Mesendoderm (in vitro differentiated cells): ENCODE measurements at places on chromosomes 11 and 22.

GRCh38 chr11:32172848-32173834, 82.3 kb downstream of the RCN1 start:
- DNase-seq = peak; percentile 71
- H3K4me3 ChIP-seq = no peak overlapping the region
- H3K4me1 ChIP-seq = no peaks in the 10 kb centered on the region
- no peak overlapping the region for H3K27ac ChIP-seq

- peaks cover 22% of the 10 kb centered on the region for H3K36me3 ChIP-seq
- DNase-seq = no peak
- no peaks in the 10 kb centered on the region for H3K27me3 ChIP-seq
- H3K27ac ChIP-seq = no peak overlapping the region
These were observed 11.2 kb downstream of the EIF4G2 start for GRCh38 chr11:10797531-10797930.

DNA sequence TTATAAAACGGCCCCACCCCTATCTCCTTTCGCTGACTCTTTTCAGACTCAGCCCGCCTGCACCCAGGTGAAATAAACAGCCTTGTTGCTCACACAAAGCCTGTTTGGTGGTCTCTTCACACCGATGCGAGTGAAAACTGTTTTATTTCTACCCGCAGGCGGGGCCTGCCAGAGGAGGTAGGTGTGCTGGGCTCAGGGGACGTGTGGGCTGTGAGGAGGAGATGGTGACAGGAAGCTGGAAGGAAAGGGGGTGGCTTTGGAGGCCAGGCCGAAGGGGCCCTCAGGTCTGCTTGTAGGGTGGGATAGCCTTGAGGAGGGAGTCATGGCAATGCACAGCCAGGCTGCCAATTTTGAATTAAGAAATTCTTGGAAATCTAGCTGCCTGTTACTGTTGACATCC, 21.3 kb upstream of the KRTAP5-7 start:
- no peaks in the 10 kb centered on the region for H3K36me3 ChIP-seq
- peaks cover 11% of the 10 kb centered on the region for H3K4me1 ChIP-seq
- peak overlapping the region; percentile 95 for H3K27ac ChIP-seq
- H3K4me3 ChIP-seq = no peak overlapping the region

DNA sequence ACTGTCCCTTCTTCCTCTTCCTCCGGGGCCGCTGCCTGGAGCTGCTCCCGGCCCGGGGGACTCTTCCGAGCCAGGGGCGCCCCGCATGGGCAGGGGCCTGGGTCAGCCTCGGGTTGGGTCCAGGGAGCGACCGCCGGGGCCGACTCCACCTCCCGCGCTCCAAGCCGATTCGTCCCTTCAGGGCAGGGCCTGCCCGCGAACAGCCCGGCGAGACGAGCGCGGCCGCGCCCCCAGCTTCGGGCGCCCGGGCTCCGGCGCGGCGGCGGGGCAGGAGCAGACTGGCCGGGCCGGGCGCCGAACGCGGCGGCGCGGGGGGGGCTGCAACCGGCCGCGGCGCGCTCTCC, at the start of gene LARGE1:
TSS of gene LARGE1 (minus strand) at position 280 of the 344 bp plus-strand sequence.
- peaks cover 7% of the 10 kb centered on the region for H3K4me1 ChIP-seq
- DNase-seq = peak; percentile 57
- peak within 1 kb of the TSS; percentile 54 for H3K4me3 ChIP-seq
- peak within 1 kb of the TSS; percentile 30 for H3K27ac ChIP-seq
- no peaks in the 10 kb centered on the region for H3K36me3 ChIP-seq

DNA sequence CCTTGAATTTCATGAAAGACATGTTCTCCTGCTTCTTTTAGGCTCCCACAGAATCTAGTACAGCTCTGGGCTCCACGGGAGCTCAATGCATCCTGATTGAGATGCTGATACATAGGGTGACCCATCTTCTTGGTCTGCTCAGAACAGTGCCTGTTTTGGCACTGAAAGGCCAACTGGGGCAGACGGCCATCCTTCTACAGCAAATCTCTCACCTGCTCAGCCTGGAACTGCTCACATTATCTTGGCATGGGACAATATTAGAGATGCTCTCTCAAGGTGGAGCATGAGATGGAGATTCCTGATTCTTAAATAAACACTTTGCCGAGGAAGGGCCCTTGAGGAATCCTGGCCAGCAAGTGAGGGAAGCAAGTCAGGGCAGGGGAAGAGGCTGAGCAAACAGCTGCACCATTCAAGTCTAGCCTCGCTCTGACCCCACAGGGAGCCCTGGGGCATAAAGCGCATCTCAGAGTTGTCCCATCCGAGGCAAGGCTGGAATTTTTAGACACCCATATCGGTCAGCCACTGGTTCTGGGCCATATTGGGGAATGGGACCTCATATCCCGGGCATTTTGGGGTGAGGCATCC, 58.4 kb upstream of the CSNK2A3 start:
- peaks cover 5% of the 10 kb centered on the region for H3K4me1 ChIP-seq
- H3K27ac ChIP-seq = no peak overlapping the region
- no peaks in the 10 kb centered on the region for H3K27me3 ChIP-seq
- no peak overlapping the region for H3K4me3 ChIP-seq
- no peaks in the 10 kb centered on the region for H3K36me3 ChIP-seq

DNA sequence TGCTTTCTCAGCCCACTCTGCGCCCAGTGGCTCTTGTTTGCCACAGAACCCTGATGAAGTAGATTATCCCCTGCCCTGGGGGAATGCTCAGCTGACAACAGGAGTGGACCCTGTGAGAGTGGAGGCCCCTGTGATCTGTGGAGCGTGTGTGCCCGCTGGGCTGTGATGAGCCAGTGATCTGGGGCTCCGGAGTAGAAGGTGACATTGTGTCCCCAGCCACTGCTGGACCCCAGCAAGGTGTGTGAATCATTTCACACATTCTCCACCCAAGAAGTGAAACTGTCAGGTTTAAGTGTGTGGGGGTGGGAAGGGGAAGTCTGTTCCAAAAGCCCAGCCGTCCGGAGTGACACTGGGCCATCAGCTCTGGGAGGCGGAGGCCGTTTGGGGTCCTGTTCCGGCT, 33.1 kb upstream of the GRAMD4 start:
- no peaks in the 10 kb centered on the region for H3K36me3 ChIP-seq
- H3K27ac ChIP-seq = no peak overlapping the region
- H3K4me1 ChIP-seq = peaks cover 9% of the 10 kb centered on the region
- DNase-seq = no peak
- H3K27me3 ChIP-seq = no peaks in the 10 kb centered on the region

DNA sequence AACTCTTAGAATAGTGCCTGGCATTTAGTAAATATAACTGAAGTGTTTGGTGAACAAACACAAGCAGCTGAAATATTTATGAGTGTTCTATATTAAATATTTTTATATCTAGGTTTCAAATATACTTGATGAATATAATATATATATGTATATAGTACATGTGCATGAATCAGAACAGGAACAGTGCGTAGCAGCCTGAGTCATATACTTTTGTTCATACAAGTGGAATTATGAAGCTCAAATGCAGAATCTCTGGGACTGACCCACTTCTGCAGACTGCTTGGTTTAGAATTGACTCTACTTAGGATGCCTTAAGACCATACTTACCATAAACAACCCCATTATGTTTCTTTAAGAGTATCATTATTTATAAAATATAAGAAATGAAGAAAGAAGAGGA, 997.8 kb upstream of the RAG2 start:
- DNase-seq = no peak
- H3K4me3 ChIP-seq = no peak overlapping the region
- no peaks in the 10 kb centered on the region for H3K4me1 ChIP-seq
- H3K27ac ChIP-seq = no peak overlapping the region

- no peak overlapping the region for H3K4me3 ChIP-seq
- H3K27me3 ChIP-seq = no peaks in the 10 kb centered on the region
- peaks cover 3% of the 10 kb centered on the region for H3K4me1 ChIP-seq
These were observed 1.4 kb downstream of the ANO5 start for GRCh38 chr11:22194306-22194705.

DNA sequence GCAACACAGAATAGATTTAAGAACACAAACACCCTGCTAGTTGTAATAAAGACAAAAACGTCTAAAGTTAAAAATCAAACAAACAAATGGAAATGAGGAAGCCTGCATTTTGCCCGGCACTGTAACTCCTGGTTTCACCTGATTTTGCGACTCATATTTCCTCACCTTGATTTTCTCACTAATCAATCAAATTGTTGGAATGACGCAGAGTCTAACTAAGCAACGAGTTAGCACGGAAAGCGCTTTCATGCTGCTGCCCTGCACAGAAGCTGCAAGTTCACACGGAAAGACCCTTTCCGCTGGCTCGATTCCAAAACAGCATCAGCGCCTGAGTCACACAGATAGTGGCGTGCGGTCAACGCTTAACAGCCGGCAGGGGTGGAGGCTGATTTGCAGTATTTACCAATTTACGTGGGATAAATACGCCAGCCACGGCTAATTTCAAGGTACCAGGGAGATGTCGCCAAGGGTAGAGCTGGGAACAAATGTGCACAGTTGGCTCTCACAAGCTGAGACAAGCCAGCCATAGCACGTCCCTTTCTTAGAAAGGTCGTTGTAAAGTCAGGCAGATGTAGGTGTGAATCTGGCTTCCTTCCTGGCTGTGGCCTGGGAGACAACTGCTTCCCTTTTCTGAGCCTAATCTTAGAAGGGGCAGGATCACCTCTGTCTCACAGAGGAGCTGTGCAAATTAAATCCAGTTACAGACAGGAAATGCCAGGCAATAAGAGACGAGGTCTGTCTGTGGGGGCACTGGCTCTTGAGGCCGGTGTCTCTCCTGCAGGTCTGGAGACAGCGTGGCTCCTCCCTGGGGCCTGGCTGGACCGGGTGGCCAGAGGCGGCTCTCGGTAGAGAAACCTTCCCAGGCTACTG, 76.9 kb upstream of the TTLL12 start:
- no peak overlapping the region for H3K4me3 ChIP-seq
- H3K27me3 ChIP-seq = no peaks in the 10 kb centered on the region
- DNase-seq = peak; percentile 83
- peaks cover 1% of the 10 kb centered on the region for H3K4me1 ChIP-seq
- no peaks in the 10 kb centered on the region for H3K36me3 ChIP-seq

GRCh38 chr22:37569921-37570660, 9.8 kb downstream of the LGALS2 start:
- H3K27ac ChIP-seq = peak overlapping the region; percentile 32
- peak; percentile 53 for DNase-seq
- peaks cover 21% of the 10 kb centered on the region for H3K4me1 ChIP-seq
- H3K27me3 ChIP-seq = no peaks in the 10 kb centered on the region
- H3K36me3 ChIP-seq = peaks cover 7% of the 10 kb centered on the region

GRCh38 chr11:126973051-126973450, 27.5 kb downstream of the KIRREL3 start:
- H3K27me3 ChIP-seq = no peaks in the 10 kb centered on the region
- H3K4me3 ChIP-seq = no peak overlapping the region
- no peak for DNase-seq
- no peaks in the 10 kb centered on the region for H3K4me1 ChIP-seq
- no peak overlapping the region for H3K27ac ChIP-seq
- H3K36me3 ChIP-seq = no peaks in the 10 kb centered on the region

- H3K4me1 ChIP-seq = no peaks in the 10 kb centered on the region
- H3K27ac ChIP-seq = no peak overlapping the region
- peak; percentile 26 for DNase-seq
- no peak overlapping the region for H3K4me3 ChIP-seq
- H3K27me3 ChIP-seq = no peaks in the 10 kb centered on the region
These were observed 9.0 kb downstream of the TECTA start for GRCh38 chr11:121109916-121110586.

GRCh38 chr11:22666325-22666687, at the start of gene GAS2:
Gene GAS2, plus strand, starts transcription at chr11:22666611. Its CDS starts 8,259 bp downstream, at chr11:22674870.
- H3K27me3 ChIP-seq = peaks cover 4% of the 10 kb centered on the region
- peak within 1 kb of the TSS; percentile 26 for H3K4me3 ChIP-seq
- H3K4me1 ChIP-seq = peaks cover 3% of the 10 kb centered on the region
- no peak within 1 kb of the TSS for H3K27ac ChIP-seq

DNA sequence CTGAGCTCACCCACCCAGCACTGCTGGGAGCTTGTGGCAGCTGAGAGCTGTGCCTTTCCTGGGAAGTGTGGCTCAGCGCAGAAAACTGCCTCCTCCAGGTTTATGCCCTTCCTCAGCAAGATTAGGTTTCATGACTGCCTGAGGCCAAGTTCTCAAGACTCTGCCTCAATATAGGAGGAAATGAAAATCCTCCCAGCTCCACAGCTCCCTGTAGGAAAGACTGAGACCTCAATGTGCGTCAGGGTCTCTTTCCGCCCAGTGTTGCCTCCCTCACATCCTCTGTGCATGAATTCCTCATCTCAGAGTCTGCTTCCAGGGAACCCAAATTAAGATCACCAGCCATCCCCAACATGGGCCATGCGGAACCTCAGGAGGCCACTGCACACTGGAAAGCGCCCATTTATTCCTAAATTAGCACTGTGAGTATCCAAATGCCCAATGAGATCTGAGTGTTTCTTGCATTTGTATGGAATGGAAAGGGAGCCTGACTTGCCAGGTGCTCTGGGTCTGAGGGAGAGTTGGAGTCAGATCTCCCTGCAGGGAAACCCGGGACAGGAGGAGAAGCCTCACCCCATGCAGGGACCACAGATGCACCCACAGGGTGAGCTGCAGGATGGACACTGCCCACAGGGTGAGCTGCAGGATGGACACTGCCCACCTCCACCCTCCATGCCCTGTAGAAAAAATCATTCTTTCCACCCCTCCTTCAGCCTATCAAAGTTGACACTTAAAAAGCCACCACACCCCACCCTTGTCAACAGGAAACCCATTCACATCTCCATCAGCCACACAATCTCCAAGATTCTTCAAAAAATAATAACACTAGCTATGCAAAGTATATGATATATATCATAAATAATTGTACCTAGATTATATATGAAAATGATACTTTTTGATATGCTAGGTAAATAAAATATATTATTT, 97.4 kb upstream of the IGLL5 start:
- no peak overlapping the region for H3K4me3 ChIP-seq
- no peaks in the 10 kb centered on the region for H3K27me3 ChIP-seq
- H3K4me1 ChIP-seq = no peaks in the 10 kb centered on the region
- no peak for DNase-seq
- H3K27ac ChIP-seq = no peak overlapping the region

DNA sequence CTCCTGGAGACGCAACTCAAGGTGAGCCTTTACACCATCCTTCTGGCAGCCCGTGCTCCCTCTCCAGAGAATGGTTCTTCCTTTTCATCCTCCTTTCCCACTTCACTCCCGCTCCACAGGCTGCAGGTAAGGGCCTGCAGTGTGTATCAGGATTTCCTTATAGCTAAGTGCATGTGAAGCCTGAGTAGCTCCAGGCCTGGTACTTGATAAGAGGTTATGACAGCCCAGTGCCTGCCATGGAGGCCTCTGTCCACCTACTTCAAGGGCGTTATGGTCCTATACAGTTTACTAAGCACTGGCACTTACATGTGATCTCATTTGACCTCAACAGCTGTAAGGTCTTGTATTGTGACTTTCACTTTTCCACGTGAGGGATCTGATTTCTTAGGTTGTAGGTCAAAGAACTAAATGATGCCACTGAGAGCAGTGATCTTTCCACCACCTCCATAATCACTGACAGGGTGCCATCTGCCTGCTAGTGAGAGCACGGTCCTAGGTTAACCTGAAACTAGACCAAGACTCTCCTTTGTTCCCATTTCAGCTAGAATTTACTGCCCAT, 18.1 kb downstream of the SSH3 start:
- no peaks in the 10 kb centered on the region for H3K36me3 ChIP-seq
- H3K27me3 ChIP-seq = peaks cover 5% of the 10 kb centered on the region
- no peak for DNase-seq
- H3K4me3 ChIP-seq = no peak overlapping the region
- no peak overlapping the region for H3K27ac ChIP-seq
- H3K4me1 ChIP-seq = peaks cover 2% of the 10 kb centered on the region

DNA sequence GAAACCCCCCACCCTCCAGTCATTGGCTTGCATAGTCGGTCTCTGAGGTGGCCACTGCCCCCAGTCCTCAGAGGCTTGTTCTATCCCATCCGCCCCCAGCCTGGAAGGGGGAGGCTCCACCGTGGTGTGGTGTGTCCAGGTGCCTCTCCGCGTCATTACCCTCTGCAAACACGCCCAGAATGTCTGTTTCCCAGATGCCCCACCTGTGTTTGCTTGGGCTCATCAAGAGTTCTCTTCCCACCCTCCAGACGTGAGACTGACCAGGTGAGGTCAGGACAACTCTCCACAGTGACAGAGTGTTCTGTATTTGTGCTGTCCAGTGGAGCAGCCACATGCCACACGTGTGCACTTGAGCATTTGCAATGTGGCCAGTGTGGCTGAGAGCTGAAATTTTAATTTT, 24.9 kb downstream of the LRRC10B start:
- no peak overlapping the region for H3K27ac ChIP-seq
- H3K4me1 ChIP-seq = no peaks in the 10 kb centered on the region
- H3K27me3 ChIP-seq = no peaks in the 10 kb centered on the region
